ENCODE measurements at places on chromosomes 5 and 9.

DNA sequence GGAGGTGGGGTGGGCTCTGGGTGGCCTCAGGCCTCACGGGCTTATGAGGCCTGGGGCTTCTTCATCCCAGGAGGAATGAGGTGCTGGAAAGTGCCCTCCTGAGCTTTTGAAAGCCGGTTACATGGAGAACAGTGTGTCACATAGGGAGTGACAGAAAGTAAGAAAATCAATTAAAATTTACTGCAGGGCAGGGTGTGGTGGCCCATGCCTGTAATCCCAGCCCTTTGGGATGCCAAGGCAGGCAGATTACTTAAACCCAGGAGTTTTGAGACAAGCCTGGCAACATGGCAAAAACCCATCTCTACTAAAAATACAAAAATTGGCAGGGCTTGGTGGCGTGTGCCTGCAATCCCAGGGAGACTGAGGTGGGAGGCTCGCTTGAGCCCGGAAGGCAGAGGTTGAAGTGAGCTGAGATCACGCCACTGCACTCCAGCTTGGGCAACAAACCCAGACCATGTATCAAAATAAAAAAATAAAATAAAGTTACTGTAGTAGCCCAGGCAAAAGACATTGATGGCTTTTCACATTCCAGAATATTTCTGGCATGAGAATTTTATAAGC, 125.8 kb upstream of the DAPK1 start:
- no peak for DNase-seq

DNA sequence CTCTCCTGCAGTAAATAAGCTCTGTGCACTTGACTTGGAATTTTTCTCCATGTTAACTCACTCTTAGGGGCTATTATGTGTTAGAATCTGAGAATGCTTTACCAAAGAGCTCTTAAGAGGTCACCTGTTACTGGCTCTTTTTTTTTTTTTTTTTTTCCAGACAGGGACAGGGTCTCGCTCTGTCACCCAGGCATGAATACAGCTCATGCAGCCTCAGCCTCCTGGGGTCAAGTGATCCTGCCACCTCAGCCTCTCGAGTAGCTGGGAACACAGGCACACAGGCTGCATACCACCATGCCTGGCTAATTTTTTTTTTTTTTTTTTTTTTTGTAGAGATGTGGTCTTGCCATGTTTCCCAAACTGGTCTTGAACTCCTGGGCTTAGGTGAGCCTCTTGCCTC, 22.1 kb downstream of the HMGXB3 start:
- no peak for DNase-seq

DNA sequence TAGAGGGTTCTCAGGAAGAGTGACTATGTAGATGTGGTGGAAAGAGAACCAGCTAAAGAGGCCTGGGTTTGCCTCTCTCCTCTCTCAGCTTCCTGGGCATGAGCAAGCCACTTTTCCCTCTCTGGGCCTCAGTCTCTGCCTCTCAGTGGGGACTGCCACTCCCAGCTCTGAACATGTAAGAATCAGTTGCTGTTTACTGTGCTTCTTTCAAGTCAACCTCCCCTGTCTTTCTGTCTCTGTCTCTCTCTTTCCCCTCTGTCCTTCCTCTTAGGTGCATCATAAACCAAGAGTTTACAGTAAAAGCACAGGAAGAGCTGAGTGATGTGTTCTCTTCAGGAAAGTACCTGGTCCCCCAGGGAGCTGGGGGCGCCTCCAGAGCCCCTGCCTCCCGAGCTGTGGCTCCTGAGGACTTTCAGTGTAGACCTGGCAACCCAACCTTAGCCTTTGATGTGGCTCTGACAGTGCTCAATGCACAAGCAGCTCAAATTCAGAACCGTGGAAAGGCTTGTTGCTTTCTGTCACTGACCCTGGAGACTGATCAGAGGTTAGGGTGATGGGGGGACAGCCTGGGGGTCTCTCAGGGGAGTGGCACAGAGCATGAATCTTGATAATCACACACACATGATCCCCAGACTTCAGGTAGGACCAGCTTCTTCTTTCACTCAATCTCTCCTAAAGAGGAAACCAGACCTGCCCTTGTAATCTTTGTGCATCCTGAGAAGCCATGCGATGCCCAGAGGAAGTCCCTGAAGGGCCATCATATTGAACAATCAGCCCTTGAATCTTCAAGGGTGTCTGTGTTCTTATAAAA, 59.4 kb upstream of the TNFSF8 start:
- DNase-seq: no peak

- peak; percentile 80 for DNase-seq
These were observed 48.7 kb downstream of the RUSC2 start for GRCh38 chr9:35538361-35539234.

- DNase-seq: peak; percentile 96
These were observed 603 bp downstream of the TMEM268 start for GRCh38 chr9:114611516-114612271.

- DNase-seq: no peak
These were observed 38.4 kb upstream of the CLPTM1L start for GRCh38 chr5:1383344-1383743.

DNA sequence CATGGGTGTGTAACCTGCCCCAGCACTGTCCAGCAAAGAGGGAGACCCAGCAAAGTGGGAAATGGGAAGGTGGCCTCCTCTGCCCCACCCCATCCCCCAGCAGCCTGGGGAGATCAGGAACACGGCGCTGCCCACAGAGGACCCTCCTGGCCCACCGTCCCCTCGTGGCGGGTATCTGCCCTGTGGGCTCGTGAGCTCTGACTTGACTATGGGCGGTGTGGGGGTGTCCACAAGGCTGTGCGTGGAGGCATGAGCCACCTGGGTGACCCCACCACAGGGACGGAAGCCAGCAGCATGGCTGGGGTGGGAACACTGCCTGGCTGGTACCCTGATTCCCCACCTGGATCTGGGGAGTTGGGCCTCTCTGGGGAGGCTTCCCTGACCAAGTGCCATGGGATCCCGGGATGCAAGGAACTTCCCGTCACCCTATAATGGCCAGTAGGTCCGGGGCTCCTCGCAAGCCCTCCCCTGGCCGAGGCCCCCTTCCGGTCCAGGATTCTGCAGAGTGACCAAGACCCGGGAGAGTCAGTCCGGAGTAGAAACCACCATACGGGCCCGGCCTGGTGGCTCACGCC, 29.3 kb upstream of the SLC6A19 start:
- no peak for DNase-seq

DNA sequence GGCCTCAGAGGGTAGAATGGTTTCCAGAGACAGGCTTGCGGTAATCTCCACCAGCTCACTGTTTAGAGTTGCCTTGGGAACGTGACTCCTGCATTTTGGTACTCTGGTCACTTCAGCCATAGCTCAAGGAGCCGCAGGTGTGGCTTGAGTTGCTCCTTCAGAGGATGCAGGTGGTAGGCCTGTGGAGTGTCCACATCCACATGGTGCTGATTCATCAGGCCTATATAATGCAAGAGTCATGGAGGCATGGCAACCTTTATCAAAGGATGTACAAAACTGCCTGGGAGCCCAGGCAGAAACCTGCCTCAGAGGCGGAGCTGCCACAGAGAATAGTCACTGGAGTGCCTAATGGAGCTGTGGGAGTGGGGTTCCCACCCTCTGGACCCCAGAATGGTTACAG, 114.2 kb downstream of the ANXA1 start:
- no peak for DNase-seq

DNA sequence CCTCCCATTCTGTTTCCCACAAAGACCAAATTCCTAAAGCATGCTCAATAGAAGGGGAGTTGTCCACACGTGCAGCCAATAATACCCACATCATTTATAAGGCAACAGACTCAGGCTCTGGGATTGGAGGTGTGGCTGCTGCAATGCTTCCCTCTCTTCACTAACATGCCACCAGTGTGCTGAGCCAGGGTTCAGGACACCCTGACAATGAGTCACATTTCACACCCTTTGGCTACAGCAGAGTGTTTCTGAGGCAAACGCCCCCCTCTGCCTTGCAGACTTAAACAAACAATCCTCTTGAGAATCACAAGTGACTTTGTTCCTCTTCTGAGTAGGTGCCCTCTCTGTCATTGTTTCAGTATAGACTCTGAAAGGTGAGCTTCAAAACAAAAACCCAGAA, 189.3 kb upstream of the TLE4 start:
- no peak for DNase-seq

GRCh38 chr5:142317753-142318152, 7.1 kb downstream of the SPRY4 start:
- no peak for DNase-seq

- no peak for DNase-seq
These were observed 40.9 kb upstream of the NSMF start for GRCh38 chr9:137499858-137500661.

- peak; percentile 92 for DNase-seq
These were observed 14.2 kb downstream of the CCNJL start for GRCh38 chr5:160298189-160298588.

- no peak for DNase-seq
These were observed 9.7 kb upstream of the RALGDS start for GRCh38 chr9:133130685-133131244.

GRCh38 chr5:152711801-152712388, 306.8 kb upstream of the NMUR2 start:
- DNase-seq: no peak

Measured in amniotic epithelial cell (primary cell).